ENCODE measurements at places on chromosomes 1 and 21.

- peak; percentile 47 for DNase-seq
Measured at GRCh38 chr21:35342440-35342839, 293.3 kb upstream of the RUNX1 start.

DNA sequence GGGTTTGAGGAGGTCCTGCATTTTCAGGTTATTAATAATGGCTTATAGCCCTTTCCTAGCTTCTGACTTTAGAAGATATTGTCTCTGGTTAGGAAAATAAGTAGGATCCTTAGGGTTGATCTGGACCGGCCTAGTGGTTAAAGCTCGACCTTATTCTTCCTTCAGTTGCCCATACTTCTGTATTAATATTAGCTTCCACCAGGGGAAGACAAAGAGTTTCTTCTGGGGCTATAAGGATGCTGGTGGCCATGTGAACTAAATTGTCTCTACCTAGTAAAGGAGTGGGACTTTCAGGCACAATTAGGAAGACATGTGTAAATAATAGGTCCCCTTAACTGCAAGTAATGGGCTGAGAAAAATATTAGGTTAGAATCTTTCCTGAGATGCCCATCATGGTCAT, 20.6 kb upstream of the FCGR2A start:
- no peak for DNase-seq

- DNase-seq: no peak
Measured at GRCh38 chr1:13604176-13604575, 20.5 kb downstream of the PDPN start.

DNA sequence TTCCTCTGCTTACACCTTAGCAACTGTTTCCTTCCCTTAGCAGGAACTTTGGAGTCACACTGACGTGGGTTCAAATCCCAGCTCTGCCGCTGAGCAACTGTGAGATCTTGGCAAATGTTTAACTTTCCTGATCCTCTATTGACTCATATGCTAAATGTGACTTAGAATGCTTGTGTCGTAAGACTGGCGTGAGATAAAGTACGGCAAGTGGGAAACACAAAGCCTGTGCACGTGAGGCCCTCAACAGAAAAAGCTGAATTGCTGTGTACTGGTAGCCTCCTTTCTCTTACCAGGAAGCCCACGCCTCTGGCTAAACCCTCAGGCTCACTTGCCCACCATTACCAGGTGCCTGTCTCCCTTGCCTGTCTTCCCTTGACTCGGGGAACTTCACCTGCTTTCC, 135.4 kb upstream of the TNR start:
- DNase-seq: no peak

DNA sequence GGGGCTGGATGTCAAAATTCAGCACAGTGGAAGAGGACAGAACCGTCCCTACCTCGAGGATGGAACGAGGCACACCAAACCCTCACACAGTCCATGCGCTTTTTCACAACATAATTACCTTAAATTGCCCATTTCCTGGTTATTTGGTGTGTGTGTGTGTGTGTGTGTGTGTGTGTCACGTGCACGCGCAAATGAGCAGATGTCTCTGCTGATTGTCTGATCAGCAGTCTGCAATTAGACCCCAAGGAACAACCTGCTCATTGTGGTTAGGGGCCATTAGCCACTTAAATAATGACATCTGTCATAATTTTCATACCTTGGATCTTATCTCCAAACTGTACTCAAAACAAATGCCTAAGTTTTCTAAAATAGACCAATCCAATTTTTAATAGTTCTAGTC, 23.2 kb downstream of the AVPR1B start:
- no peak for DNase-seq

GRCh38 chr1:98051065-98051675, 130.3 kb upstream of the DPYD start:
- peak; percentile 77 for DNase-seq

GRCh38 chr1:226737819-226738420, 1.2 kb downstream of the ITPKB start:
- peak; percentile 56 for DNase-seq

DNA sequence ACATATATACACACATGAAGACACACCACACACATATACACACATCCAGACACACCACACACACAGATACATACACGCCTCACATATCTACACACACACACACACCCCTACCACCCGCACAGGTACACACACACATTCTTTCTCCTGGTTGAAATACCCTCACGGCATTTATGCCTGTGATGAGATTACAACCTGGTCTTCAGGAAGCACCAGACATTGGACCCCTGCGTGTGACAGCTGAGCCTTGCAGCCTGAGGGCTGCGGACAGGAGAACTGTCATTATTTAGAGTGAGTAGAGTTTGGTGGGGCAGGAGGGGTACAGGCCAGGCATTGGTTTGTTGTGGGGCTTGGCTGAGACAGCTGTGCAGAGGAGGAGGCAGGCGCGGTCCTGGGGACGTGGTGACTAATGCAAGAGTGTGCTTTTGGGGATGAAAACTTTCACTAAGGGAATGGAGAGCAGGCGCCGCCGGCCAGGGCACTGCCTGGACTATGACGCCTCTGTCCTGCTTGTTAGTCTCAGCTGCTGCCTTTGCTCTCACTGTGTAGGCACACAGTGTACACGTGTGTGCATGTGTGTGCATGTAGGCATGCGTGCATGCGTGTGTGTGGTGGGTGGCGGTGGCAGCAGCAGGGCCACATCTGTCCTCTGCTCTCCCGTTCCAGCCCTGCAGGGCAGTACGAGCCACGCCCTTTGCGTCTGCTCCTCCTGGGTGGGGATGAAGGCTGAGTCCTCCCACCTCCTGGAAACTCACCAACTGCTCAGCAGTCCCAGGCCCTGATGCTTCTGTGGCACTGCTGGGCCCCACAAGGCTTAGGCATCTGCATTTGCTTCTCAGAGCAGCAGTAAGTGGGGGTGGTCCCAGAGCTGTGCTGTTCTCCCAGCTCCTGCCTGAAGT, 57.6 kb downstream of the SPSB1 start:
- DNase-seq: no peak

GRCh38 chr21:16367079-16367478, 637.3 kb downstream of the USP25 start:
- DNase-seq: no peak

GRCh38 chr1:95140791-95141190, 23.6 kb downstream of the TLCD4 start:
- DNase-seq: no peak

DNA sequence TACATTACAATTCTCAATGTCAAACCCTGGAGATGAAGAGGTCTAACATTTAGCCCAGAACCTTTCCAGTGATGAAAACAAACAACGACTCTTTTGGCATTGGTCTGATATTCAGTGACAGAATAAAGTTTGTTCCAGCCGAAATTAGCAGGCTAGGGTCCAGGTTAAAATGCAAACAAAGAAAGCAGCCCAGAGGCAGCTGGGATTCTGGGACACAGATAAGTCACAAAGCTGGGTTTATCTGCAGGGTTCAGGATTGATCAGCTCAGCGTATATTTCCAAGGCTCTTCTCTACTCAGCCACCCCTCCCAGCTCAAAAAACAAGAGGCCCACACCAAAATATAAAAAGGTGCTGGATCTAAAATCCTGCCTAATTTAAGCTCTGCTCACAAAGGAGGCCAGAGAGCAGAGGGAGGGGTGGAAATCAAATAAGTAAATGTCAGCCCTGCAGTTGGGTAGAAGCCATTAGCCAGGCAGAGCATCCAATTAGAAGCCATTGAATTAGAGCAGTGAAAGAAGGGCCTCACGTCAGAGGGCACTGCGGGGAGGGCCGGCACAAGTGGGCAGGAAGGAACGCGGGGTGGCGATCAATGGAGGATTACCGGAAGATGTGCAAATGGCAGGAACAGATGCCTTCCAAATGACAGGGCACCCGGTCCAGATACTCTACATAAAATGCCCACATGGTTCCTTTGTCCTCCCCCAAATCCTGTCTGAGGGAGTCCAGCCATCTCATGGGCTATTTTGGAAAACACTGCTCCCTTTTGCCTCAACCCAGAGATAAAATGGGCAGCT, 3.2 kb upstream of the KLHDC8A start:
- DNase-seq: no peak

DNA sequence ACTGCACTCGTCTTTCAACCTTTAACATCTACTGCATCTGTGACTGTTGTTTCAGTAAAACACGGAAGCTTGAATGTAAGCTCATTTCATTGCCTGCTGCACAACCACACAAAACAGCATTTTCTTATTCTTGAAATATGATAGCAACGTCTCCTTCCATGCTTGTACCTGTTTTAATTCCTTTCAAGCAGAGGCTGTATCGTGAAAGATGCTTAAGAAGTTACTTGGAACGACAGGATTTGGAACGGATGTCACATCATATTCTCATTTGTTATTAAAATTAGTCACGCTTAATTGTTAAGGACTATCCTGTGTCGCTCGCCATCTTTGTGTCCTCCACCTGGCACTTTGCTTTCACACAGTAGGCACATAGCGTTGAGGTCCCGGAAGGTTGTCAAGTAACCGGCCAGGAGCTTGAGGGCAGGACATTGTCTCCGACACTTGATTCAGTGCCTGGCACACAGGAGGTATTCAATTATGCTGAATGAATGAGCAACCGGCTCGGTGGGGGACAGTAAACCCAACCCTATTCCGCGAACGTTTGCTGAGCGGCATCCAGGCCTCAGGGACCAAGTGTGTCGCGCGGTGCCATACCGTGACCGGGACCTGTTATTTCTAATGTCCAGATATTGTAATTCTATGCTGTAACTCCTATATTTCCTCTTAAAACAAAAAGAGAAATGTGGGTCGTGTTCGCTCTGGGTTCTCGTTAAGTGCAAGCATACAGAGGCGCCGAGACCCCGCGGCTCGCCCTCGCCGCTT, 499 bp upstream of the SH3GLB1 start:
- DNase-seq: no peak

DNA sequence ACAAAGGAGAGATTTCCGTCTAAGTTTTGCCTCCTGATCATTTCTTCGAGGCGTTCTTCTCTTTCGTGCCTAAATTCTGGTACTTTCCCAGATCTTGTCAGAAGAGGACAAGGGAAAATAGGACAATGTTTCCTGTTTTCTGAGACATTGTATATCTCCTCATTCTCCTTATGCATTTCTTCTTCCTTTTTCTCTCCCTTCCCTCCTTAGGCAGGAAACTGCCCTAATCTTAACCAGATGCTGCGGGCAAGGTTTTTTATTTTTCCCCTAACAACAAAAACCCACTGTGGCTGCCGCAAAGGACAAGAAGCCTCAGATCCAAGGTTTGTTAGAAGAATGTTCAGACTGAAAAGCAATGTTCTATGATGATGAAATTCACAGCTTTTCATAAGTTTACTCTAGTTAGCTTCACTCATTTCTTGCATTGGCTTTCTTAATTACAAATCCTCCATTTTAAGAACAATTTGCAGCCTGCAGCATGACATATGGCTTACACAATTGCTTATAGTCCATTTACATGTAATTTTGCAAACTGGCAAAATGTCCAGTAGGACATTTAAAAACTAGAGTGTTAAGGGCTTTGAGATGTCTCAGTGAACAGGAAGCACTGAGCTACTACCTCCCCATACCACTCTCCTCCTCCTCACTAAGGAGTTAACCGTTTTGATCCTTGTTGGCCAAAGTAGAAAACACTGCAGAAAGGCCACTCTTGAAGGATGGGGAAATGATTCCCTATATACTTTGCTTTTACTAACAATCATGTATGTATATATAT, 624 bp downstream of the CTSK start:
- no peak for DNase-seq

- no peak for DNase-seq
Measured at GRCh38 chr1:159951551-159951950, 2.5 kb downstream of the SLAMF9 start.

GRCh38 chr1:88813471-88813870, 77.9 kb downstream of the GTF2B start:
- DNase-seq: no peak

DNA sequence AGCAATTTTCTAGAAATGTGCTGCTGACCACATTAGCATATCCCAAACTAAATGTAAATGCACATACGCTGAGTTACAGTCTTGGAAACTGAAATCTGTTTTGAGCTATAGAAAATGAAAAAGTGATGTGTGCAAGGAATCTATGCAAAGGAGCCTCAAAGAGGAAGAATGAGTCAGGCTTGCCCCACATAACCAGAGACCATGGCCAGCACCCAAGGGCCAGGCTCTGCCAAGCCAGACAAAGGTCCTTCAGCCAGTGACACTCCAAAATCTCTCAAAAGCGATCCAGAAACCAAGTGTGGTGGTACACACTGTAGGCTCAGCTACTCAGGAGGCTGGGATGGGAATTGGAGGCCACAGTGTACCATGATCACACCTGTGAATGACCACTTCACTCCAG, 195.2 kb downstream of the TOMM20 start:
- DNase-seq: no peak

DNA sequence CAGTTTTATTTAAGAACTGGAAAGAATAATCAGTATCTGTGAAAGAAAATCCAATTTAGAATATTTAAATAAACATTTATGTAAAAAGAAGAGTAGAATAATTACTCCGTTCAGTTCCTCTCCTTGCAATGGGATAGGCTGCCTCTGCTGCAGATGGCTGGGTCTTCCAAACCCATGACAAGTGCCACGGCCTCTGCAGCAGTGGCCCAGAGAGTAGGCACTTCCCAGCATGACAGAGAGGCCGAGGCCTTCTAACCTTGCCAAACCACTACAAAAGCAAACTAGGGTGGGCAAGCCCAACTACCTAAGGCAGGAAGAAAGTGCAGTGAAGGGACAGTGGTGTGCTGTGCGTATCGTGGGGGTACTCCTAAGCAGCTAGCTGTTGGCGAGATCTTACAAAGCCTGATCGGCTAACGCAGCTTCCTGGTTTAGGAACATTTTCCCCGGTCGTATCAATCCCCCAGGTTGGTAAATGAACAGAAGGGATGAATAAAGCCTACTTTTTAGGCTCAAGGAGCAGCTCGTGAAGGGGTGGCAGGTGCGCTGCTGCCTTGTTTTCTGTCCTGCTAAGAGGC, 14.5 kb downstream of the ICMT start:
- DNase-seq: no peak

GRCh38 chr1:230157420-230158390, 90.7 kb downstream of the GALNT2 start:
- DNase-seq: no peak

- DNase-seq: no peak
Measured at GRCh38 chr1:54950006-54950368, 30.4 kb upstream of the TMEM61 start.

GRCh38 chr1:42927920-42928505, 30.7 kb downstream of the SLC2A1 start:
- no peak for DNase-seq

GRCh38 chr1:83104558-83104957, 894.4 kb downstream of the TTLL7 start:
- DNase-seq: no peak

GRCh38 chr1:1875932-1876331, 15.0 kb downstream of the GNB1 start:
- peak; percentile 33 for DNase-seq

- no peak for DNase-seq
Measured at GRCh38 chr1:30376054-30376697, 347.2 kb downstream of the MATN1 start.

DNA sequence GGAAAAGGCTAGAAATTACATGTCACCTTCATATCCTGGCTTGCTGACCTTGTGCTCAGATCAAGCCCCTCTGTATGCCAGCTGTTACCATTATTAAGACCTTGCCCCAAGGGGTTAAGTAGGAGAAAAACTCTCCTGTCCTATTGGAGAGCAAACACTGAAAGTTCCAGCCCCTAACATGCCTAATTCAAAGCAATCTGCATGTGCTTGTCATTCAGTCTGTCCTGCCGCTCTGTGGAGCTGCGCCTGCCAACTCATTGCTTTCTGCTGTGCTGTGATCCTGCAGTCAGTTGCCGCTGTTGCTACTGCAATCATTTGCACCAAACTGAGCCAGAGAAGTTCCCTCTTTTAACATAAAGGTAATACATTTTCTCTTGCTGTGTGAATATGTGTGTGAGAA, 113.4 kb downstream of the DISP1 start:
- DNase-seq: no peak
